ENCODE measurements at places on chromosomes 5 and 9. TPM values are rescaled to one million over a fixed set of nuclear protein-coding genes. Genes with fewer than 3 reads are reported as not detected.

ISCA1 gene
- 39.0 TPM for total RNA-seq

DNA sequence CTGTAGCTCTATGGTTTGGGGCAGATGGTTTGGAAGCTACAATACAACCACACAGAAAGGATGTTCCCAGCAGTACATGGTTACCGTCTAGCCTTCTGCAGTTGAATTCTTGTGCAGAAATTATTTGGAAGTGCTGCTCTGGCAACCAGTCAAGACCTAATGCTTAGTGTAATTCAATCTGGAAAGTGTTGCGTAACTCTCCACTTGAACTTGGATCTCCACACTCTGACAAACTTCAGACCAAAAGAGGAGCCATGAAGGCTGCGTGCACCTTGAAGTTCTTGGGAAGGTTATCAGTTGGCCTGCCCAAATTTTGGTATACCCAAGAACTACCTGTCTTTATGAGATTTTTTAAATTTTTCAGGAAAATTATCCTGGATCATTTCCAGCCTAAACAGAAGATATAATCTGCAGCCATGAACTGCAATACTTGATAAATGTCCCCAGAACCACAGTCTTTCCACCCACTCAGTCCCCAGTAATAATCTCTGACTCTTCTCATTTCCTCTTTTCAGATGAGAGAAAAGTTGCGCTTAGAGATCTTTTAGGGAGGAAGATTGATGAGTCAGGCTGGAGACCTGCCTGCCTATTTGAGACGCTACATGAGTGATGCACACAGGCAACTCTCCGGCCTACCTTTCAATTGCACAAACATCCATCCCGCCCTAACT lies 159.9 kb downstream of the FANCC start:
- H3K27me3 ChIP-seq = no peaks in the 10 kb centered on the region
- no peak overlapping the region for H3K27ac ChIP-seq
- no peaks in the 10 kb centered on the region for H3K36me3 ChIP-seq
- no peaks in the 10 kb centered on the region for H3K4me1 ChIP-seq

- no peak for DNase-seq
- no peak overlapping the region for H3K27ac ChIP-seq
- no peaks in the 10 kb centered on the region for H3K36me3 ChIP-seq
- no peak overlapping the region for H3K4me3 ChIP-seq
- H3K27me3 ChIP-seq = no peaks in the 10 kb centered on the region
Observed at GRCh38 chr5:44278469-44278868, 110.8 kb downstream of the FGF10 start.

GRCh38 chr5:56760723-56761122 lies 54.6 kb upstream of the MAP3K1 start:
- no peak overlapping the region for H3K4me3 ChIP-seq
- no peak for DNase-seq

DNA sequence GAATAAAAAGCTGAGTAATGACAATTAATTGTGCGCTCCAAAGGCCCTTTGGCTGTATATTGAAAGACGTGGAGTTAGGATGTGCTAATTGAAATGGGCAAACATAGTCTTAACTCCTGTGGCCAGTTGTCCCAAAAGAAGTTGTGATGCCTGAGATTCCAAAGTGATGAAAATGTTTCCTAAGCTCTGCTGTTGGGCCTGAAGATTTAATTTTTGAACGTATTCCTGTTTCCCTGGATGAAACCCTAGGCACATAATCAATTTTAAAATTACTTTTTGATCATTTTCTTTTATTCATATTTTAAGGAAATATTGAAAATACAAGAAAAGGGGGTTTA lies 87.9 kb downstream of the PRDM6 start:
- H3K27ac ChIP-seq = no peak overlapping the region
- H3K27me3 ChIP-seq = no peaks in the 10 kb centered on the region
- no peak overlapping the region for H3K4me3 ChIP-seq

DNA sequence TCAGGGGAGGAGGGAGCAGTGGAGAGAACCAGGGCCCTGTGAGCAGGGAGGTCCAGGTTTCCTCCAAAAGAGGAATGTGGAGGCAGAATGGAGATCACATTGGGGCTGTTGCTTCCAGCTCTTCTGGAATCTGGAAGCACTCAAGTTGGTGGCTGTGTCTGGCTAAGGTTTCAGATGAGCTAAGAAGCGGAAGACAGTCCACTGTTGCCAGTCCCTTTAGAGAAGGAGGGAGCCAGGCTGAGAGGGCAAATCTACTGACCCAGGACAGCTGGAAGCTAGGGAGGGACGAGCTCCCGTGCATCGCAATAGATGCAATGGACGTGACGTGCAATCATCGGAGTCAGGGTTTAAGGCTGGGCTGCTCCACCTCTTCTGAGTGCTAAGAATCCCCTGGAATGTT lies 71.2 kb downstream of the TENT4A start:
- no peaks in the 10 kb centered on the region for H3K27me3 ChIP-seq
- no peaks in the 10 kb centered on the region for H3K36me3 ChIP-seq
- no peak for DNase-seq
- H3K4me3 ChIP-seq = no peak overlapping the region
- H3K27ac ChIP-seq = no peak overlapping the region

DNA sequence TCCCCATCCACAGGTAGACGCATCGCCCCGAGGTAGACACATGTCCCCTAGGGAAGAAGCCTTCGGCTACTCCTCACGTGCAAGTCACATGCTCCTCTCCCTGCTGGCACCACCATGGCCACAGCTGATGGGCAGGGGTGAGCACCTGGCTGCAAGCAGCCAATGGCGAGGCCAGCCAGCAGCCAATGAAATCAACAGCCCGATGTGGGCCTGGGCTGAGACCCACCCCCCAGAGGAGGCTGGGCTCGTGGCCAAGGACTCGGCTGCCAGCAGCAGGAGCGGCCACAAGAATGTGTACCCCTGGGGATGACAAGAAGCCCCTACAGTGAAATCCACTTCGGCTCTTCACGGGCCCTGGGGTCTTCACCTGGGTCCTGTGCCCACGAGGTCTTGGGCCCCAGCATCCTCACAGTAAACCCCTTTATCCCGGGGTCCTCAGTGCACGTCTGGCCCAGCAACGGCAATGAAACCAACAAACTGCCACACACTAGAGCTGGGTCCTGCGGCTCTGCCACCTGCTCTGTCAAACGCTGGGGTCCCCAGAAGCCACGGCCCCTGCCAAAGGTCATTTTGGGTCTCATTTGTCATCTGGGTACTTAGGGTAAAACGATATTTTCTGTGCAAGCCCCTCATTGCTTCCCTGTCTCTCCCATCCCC lies 22.1 kb upstream of the PTGES start:
- H3K27ac ChIP-seq = no peak overlapping the region
- H3K27me3 ChIP-seq = no peaks in the 10 kb centered on the region

- no peaks in the 10 kb centered on the region for H3K27me3 ChIP-seq
- DNase-seq = no peak
- no peak overlapping the region for H3K27ac ChIP-seq
- peaks cover 3% of the 10 kb centered on the region for H3K4me1 ChIP-seq
Observed at GRCh38 chr5:65032250-65032649, 263.5 kb downstream of the CWC27 start.

DNA sequence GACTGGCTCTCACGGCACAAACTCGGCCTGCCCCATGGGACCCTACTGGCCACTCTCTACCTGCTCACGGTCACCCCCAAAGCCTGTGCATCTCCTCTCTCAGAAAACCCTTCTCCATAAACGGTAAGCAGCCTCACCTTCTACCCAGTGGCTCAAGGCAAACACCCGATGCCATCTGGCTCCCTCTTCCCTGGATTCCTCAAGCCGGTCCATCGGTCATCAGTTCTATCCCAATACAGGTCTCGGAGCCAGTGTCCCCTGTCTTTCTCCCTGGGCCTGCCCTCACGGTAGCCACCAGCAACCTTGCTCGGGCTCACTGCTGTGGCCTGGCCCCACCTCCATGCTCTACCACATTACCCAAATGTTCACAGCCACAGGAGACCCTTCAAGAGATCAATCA lies 134.1 kb downstream of the ROR2 start:
- H3K27me3 ChIP-seq = no peaks in the 10 kb centered on the region
- no peak for DNase-seq
- no peak overlapping the region for H3K4me3 ChIP-seq
- no peak overlapping the region for H3K27ac ChIP-seq

DNA sequence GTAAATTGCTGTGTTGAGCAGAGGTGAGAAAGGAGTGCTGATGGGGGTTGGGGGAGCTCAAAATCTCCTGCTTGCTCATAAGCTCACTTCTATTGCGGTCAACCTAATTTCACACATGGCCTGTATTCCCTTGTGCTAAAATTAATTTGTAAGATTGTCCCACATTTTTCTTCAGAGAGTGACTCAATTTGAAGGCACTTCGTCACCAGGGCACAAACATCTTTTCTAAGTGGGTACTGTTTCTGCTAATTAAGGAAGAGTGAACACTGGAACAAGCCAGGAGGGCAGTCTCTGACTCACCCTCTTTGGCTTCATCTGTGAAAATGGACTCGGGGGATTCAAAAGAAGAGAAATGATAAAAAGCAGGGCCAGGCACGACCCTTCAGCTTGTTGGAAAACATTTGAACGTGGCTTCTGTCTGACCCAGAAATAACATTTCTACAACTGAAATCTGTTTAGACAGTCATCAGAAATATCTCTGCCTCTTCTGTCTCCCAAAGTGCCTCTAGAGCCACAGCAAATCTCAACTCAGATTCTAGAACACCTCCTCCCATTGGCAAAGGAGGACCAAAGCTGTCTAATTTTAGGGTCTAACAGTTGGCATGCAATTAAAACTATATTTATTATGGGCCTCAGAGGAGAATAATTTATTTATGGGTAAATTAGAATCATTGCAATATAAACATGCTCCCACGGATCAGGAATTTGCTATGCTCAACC lies 49.8 kb downstream of the FEM1C start:
- no peaks in the 10 kb centered on the region for H3K27me3 ChIP-seq
- no peaks in the 10 kb centered on the region for H3K36me3 ChIP-seq
- no peak overlapping the region for H3K27ac ChIP-seq
- DNase-seq = no peak
- H3K4me1 ChIP-seq = peaks cover 3% of the 10 kb centered on the region
- H3K4me3 ChIP-seq = no peak overlapping the region

- H3K27me3 ChIP-seq = no peaks in the 10 kb centered on the region
- H3K4me3 ChIP-seq = no peak overlapping the region
- no peak for DNase-seq
- H3K4me1 ChIP-seq = peaks cover 6% of the 10 kb centered on the region
- H3K36me3 ChIP-seq = no peaks in the 10 kb centered on the region
Observed at GRCh38 chr5:125180231-125180829, 433.9 kb upstream of the ZNF608 start.

DNA sequence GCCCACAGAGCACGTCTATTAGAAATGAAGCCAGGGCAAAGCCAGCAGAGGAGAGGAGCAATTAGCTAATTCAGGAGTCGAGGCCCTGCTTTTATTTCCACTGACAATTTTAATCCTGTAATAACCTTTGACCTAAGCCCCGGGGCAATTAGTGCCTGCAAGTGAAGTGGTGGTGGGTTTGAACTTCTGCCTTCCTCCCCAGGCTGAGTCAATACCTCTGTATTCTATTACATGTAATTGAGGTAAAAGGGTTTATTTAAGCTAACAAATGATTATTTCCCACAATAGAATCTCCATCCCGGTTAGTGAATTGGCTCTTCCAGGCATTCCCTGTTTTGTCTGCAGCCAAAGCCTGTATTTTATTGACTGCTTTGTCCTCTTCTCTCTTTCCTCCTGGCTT lies 49.9 kb downstream of the FGF18 start:
- H3K27ac ChIP-seq = no peak overlapping the region
- no peak overlapping the region for H3K4me3 ChIP-seq

- no peak overlapping the region for H3K27ac ChIP-seq
- H3K36me3 ChIP-seq = peaks cover 36% of the 10 kb centered on the region
- no peaks in the 10 kb centered on the region for H3K27me3 ChIP-seq
- no peaks in the 10 kb centered on the region for H3K4me1 ChIP-seq
- H3K4me3 ChIP-seq = no peak overlapping the region
- no peak for DNase-seq
Observed at GRCh38 chr5:160033546-160034252, 24.8 kb downstream of the TTC1 start.

GRCh38 chr9:89544279-89544661 lies 46.4 kb upstream of the SEMA4D start:
- peaks cover 6% of the 10 kb centered on the region for H3K4me1 ChIP-seq
- no peaks in the 10 kb centered on the region for H3K27me3 ChIP-seq
- H3K27ac ChIP-seq = no peak overlapping the region

DNA sequence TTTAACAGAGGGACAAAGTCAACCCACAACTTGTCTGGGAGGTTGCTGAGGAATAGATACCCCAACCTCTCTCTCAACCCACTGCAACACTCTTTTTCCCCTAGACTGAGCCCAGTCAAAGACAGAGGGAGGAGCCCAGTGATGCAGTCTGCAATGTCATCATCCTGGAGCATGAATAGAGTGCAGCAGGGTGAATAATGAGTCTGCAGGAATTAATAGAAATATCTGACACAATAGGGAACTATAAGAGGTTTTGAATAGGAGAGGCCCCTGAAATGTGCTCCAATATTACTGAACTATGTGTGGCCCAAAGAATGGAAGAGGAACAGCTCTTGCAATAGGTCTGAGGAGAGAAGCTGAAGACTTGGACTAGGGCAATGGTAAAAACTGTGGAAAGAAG lies 59.1 kb downstream of the PDCD1LG2 start:
- H3K36me3 ChIP-seq = no peaks in the 10 kb centered on the region
- H3K4me3 ChIP-seq = no peak overlapping the region
- no peak for DNase-seq

- no peaks in the 10 kb centered on the region for H3K27me3 ChIP-seq
- H3K27ac ChIP-seq = no peak overlapping the region
- peaks cover 6% of the 10 kb centered on the region for H3K4me1 ChIP-seq
- no peak for DNase-seq
- H3K36me3 ChIP-seq = no peaks in the 10 kb centered on the region
- H3K4me3 ChIP-seq = no peak overlapping the region
Observed at GRCh38 chr9:14212077-14212476, 101.9 kb downstream of the NFIB start.

GRCh38 chr5:59810041-59810440 lies 83.5 kb downstream of the PDE4D start:
- no peak for DNase-seq
- H3K4me1 ChIP-seq = no peaks in the 10 kb centered on the region
- no peaks in the 10 kb centered on the region for H3K36me3 ChIP-seq
- H3K27ac ChIP-seq = no peak overlapping the region

ENG gene
- total RNA-seq = 4.2 TPM

DNA sequence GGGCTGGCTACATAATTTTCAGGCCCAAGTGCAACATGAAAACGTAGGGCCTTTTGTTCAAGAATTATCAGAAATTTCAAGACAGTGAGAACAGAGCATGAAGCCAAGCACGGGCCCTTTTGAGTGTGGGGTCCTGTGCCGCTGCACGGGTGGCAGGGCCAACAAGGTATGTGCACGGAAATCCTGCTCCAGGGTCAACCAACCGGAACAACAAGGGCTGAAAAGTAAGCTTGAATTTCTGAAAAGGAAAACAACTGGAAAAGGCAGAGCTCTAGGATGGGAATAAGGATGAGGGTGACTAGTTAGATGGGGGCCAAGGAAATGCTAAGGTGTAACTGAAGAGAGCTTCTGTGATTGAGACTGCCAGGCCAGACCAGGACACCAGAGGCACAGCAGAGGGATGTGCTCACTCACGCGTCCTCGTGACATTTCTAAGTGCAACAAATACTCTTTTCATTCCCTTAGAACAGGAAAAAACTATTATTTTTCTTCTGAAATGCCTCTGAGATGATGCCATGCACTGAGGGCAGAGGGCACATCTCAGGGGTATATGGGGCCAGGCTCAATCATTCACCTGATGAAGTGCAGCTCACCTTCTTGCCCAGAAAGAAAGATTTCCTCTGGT lies 80.6 kb upstream of the LRRTM2 start:
- H3K27ac ChIP-seq = no peak overlapping the region
- DNase-seq = no peak
- H3K4me1 ChIP-seq = peaks cover 2% of the 10 kb centered on the region
- H3K4me3 ChIP-seq = no peak overlapping the region

GRCh38 chr5:139825690-139826089 lies 30.1 kb downstream of the PSD2 start:
- H3K27ac ChIP-seq = no peak overlapping the region
- H3K27me3 ChIP-seq = no peaks in the 10 kb centered on the region
- DNase-seq = no peak
- peaks cover 7% of the 10 kb centered on the region for H3K4me1 ChIP-seq
- H3K36me3 ChIP-seq = no peaks in the 10 kb centered on the region

- H3K4me3 ChIP-seq = no peak overlapping the region
Observed at GRCh38 chr9:85230081-85230480, 511.7 kb downstream of the AGTPBP1 start.
